BE2C (cell line): ENCODE measurements at places on chromosomes 11 and 22.

DNA sequence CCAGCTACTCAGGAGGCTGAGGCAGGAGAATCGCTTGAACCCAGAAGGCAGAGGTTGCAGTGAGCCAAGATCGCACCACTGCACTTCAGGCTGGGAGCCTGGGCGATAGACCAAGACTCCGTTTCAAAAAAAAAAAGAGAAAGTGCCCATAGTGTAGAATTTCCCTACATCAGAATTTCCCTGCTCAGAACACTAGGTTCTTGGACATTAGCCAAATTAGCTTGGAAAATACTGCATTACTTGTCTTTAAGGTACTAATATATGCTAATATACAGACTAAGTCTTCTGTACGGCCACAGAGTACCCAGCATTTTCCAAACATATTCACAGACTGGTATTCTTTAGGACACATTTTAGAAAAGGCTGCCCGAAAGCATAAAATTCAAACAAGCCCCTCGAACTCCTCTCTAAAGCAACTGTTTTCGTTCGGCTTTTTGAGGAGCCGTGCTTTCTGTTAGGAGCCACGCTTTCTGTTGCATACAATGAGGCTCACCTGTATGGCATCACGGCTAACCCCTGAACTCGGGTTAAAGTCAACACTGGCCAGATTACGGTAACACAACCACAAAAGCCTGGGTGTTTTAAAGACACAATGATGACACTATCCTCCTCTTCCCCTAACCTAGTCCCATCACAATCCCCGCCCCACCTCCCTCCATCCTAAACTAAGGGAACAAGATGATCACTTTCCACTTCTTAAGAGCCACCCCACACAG lies 18.4 kb downstream of the TNKS1BP1 start:
- no peak for DNase-seq

- peak; percentile 87 for DNase-seq
Observed at GRCh38 chr22:21102659-21103267, 57.0 kb downstream of the LRRC74B start.

DNA sequence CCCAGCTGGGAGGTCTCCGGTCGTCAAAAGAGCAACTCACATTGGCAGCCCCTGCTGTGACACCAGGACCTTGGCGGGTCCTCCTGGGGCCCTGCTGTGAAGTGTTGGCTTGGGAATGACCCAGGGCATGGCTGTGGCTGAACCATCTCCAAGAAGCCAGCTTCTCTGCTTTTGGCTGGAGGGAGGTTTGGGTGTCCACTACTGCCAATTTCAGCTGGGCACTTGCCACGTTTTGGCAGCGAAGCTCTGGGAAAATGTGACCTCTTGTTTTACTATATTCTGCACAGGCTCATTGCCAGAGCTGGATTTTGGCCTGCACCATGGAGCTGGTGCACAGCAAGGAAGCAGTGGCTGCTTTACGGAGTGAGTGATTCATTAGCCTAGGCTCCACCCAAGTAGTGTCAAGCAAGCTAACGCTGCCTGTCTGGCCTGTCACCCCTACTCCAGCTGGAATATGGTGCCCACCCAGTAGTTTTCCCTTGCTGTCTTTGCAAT lies 24.3 kb upstream of the SMCO4 start:
- DNase-seq = no peak

DNA sequence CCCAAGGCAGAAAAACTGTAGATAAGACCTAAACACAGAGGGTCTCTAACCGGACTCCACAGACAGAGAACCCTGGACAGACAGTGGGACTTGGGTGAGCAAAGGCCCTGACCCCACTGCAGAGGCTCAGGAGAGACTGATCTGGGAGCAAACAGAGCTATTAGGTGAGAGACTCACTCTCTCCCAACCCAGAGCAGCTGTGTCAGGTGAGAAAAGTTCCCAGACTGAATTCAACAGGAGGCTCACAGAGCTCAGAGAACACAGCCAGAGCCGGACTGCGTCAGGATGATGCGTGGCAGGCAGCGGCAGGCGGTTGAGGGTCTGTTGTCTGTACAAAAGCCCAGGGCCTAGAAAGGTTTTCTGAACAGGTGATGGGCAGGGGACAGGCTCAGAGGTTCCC lies 5.5 kb downstream of the RFPL2 start:
- no peak for DNase-seq

GRCh38 chr11:65928667-65929066 lies 9.4 kb downstream of the DRAP1 start:
- DNase-seq = no peak

DNA sequence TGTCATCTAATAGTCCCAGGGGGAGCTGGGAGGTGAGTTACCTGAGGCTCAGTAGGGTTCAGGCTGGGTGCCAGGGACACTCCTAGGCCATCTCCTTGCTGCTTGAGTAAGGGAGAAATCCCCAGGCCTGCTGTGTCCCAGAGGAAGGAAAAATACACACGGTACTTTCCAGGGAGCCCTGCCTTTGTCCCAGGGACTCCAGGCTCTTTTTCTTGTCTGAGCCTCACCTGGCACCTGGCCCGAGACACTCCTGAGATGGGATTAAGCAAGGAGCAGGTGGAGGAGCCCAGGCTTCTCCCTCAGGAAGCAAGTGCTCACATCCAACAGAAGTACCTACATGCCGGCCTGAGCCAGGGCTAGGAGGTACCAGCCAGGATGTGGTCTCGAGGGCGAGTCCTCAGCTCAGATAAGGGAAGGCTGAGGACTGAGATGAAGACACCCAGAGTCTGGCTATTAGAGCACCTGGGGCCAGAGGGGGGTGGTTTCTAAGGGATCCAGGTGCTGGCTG lies 899 bp upstream of the KLHDC7B start:
- DNase-seq = no peak

- no peak for DNase-seq
Observed at GRCh38 chr11:96191752-96192151, 151.2 kb downstream of the MAML2 start.

GRCh38 chr22:45291061-45291930 lies 6.5 kb downstream of the UPK3A start:
- DNase-seq = no peak

DNA sequence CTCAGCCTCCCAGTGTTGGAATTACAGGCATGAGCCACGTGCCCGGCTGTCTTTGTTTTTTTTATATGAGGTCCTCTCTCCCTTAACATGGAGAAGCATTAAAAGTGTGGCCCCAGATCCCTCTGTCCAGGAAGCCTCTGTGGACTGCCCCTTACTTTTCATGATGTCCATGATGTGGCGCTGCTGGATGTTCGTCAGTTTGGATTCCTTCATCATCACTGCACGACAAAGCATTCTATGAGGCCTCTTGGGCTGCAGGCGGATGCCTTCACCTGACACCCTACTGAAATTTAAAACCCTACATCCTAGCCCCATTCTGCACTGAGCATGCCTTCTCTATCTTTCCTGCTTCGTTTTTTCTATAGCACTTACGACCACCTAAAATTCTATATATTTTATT lies 2.1 kb downstream of the C22orf23 start:
- DNase-seq = no peak

- no peak for DNase-seq
Observed at GRCh38 chr11:120945042-120945441, 78.9 kb upstream of the TBCEL start.

DNA sequence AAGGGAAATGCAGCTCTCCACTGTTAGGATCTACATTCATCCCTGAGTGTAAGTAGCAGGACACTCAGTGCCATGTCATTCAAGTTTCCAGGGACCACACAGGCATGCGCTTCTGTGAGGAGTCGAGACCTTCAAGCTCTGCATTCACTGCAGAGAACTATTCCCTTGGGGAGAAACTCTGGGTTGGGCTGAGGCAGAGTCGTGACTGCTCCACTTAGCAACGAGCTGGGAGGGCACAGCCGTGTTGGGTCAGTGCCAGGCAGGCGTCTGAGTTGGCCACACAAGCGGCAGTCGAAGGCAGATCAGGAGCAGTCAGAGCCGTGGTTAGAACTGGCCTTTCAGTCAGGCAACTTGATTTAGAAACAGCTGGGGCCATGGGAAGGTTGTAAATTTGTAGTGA lies 14.7 kb downstream of the MPEG1 start:
- peak; percentile 66 for DNase-seq

DNA sequence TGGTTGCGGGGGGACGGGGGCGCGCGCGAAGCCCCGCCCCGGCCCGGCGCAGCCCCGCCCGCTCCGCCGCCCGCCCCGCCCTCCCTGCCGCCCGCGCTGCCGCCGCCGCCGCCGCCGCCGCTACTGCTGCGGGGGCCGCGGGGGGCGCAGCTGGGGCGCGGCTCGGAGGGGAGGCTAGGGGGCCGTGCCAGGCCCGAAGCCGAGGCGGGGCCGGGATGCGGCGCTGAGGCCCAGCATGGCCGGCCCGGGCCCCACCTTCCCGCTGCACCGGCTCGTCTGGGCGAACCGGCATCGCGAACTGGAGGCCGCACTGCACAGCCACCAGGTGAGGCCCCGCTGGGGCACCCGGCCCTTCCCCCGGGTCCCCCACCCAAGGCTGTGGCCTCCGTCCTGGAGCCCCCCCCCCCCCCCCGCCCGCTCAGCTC lies at the start of gene ANKRD13D:
ANKRD13D (plus strand) TSS at position 78 of the 425 bp plus-strand sequence; CDS start at position 236, 158 bp downstream.
- DNase-seq = no peak

- no peak for DNase-seq
Observed at GRCh38 chr22:44519886-44520285, 21.9 kb upstream of the RTL6 start.

GRCh38 chr11:69613594-69613993 lies 27.4 kb upstream of the CCND1 start:
- DNase-seq = no peak

DNA sequence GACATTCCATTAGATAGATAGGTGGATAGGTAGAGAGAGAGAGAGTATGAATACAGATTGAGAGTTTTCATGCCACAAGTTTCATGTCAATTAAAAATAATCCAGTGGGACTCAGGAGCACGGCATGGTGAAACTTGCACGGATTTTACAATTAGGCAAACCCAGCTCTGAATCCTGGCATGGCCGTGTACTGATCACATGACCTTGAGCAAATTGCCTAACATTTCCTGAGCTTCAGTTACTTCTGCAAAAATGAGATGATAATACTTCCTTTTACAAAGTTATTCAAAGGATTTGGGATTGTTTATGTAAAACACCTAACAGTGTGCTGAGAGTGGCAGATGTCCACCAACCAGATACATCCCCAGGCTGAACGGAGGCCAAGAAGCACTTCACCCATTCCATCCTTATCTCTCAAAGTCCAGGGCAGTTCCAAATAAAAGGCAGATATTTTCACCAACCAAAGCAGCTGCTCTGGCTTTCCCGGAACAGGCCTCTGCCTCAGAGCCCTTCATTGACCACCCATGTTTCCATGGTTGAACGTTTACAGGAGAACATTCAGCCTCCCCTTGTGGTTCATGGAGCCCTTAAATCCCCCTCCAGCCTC lies 17.9 kb downstream of the APLNR start:
- DNase-seq = peak; percentile 27

DNA sequence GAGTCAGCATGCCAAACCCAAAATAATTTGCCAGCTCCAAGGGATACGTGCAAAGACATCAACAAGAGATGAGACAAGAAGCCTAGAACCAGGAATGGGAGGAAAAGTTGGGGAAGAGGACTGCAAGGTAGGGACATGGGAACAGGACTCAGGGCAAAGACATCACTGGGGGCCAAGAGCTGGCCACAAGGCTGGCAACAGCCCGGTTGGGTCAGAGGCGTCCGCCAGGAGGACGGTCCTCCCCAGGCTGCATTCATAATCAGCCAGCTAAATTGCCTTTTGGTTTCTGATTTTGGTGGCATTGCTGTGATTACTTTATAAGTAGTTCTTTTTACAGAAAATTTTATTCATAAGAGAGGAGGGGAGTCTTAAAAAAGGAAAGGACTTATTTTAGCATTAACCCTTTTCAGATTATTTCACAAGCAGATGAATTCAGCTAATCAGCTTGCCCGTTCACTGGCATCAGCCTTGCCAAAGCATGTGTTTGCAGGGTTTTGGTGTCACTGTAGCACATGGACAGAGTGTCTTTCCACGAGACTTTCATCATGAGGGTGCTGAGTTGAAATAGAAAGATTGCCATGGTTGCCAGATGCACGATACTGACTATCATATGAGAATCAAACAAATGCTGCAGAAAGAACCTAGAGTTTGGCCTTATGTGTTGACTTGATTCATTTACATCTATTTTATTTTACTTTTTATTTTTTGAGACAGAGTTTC lies 23.2 kb upstream of the NAV2 start:
- DNase-seq = no peak

GRCh38 chr11:64314805-64315561 lies 2.4 kb downstream of the TRMT112 start:
- DNase-seq = no peak
